ENCODE measurements at places on chromosomes 1 and 21.

- no peak for DNase-seq
Observed at GRCh38 chr21:41754479-41754891, 12.4 kb downstream of the RIPK4 start.

GRCh38 chr1:156500543-156500792 is at the start of gene MEF2D:
Gene MEF2D, minus strand, starts transcription at chr1:156500775. Its CDS starts 17,483 bp downstream, at chr1:156483292.
- DNase-seq, result no peak

GRCh38 chr1:31013187-31013864 is 52.2 kb downstream of the PUM1 start:
- no peak for DNase-seq

GRCh38 chr1:234936612-234937389 is 191.8 kb downstream of the TOMM20 start:
- DNase-seq, result no peak

- DNase-seq, result no peak
Observed at GRCh38 chr1:213939888-213940287, 47.9 kb upstream of the PROX1 start.

- no peak for DNase-seq
Observed at GRCh38 chr1:214514032-214514818, 37.2 kb downstream of the PTPN14 start.

Measured in fibroblast of skin of left quadriceps (primary cell).